Uterus (tissue), 4 donors: ENCODE measurements at places on chromosomes 2 and 18. TPM values are rescaled to one million over a fixed set of nuclear protein-coding genes. Genes with fewer than 3 reads are reported as not detected.

- no peak for DNase-seq
Observed at GRCh38 chr2:38526195-38526594, 76.5 kb downstream of the HNRNPLL start.

DNA sequence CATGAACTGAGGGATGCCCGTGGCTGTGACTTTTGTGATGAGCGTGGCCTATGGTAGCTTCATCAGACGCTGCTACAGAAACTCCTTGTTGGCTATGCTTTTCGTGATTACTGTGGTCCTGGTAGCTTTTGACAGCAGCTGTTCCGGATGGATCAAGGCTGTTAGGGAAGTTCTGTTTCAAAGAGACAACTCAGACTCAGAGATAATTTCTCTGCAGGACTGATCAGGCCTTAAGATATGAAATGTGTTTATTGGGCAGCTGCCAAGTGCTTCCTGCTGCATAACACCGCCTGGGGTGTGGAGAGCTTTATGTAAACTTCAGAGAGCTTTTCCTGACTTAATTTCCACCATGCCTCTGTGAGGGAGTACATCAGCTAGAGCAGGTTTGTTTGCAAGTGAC, 243.8 kb downstream of the TSN start:
- DNase-seq: no peak

DNA sequence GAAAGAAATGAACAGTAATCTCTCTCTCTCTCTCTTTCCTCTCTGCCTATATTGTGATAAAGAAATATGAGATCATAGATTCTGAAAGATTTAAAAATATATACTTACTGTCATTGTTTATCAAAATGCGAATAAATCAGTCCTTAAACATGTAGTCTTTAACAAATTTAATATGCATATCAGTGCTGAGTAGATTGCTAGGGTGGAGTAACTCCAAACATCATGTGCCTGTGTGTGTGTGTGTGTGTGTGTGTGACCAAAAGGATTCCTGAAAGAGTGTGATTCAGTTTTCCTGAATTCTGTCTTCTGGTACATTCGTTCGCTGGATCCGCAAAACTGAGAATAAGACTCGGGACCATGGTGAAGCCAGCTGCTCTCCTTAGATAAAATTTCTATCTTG, 24.0 kb upstream of the DSEL start:
- no peak for DNase-seq

GRCh38 chr2:96344011-96344410, 8.4 kb downstream of the NCAPH start:
- no peak for DNase-seq

ERBB4 gene
- 13.3 TPM for total RNA-seq
